ENCODE measurements at places on chromosomes 7 and 10.

DNA sequence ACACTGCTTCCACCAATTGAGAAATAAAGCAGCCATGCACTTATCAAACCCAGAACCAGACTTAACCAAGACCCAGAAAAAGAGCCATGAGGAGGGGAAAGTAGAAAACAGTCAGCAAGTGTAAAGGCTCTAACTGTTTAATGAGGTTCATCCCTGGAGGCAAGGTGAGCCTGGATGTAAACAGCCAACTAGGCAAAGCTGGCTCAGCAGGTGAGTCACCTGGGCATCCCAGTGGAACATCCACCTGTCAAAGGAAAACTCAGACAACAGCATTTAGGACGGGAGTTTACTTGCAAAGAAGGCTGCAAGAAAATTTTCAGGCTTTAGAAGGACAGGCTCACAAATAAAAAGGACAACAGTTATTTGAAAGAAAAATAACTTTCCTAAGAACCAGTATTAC lies 153.0 kb downstream of the SNX13 start:
- no peak for DNase-seq

- no peak for DNase-seq
Measured at GRCh38 chr7:1749864-1750466, 79.9 kb downstream of the ELFN1 start.

- DNase-seq = no peak
Measured at GRCh38 chr10:28793482-28793881, 116.2 kb downstream of the BAMBI start.

DNA sequence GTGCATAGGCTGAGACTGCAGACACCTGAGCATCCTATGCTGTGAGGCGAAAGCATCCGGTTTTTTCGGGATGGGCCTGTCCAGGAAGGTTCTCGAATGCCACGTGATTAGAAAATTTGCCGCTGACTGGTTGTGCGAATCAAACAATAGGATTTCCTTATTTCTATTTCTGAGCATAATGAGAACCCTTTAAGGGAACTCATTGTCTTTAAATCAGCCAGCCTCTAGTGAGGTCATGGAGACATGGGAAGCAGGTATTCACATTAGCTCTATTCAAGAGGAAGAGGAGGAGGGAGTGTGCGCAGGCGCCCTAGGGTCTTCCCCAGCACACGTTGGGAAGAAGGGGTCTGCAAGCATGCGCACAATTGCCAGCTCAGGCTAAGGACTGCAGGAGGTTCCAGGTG lies 5.6 kb downstream of the GIMAP1 start:
- DNase-seq = no peak

GRCh38 chr7:33191340-33191739 lies 62.0 kb downstream of the BBS9 start:
- DNase-seq = no peak

DNA sequence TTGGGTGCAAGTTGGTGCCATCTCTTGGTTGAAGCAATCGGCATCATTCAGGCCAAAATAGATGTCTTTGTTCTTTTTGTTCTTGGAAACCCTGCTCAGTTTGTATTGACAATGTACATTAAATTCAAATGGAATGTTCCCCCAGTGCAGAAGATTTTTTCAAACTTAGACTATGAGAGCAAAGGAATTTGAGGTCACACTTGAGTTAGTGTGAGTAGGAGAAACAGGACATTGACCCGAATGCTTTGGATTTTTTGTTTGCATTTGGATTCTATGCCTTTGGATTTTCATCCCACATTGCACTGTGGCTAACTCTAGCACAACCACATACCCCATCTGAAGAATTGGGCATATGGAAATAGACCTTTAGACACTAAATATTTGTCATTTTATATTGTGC lies 480.0 kb downstream of the GALNT17 start:
- no peak for DNase-seq

- no peak for DNase-seq
Measured at GRCh38 chr10:95509251-95509650, 51.9 kb downstream of the SORBS1 start.

Data from stimulated activated CD4-positive, alpha-beta T cell treated with anti-CD3 and anti-CD28 coated beads, TNF-alpha, amount 100 ng/mL, for 1 hour (primary cell).